ENCODE measurements at places on chromosomes 13 and 19.

- DNase-seq: peak; percentile 56
These were observed 36.4 kb upstream of the STARD13 start for GRCh38 chr13:33321686-33322542.

GRCh38 chr13:114315074-114315785 is 927 bp downstream of the CHAMP1 start:
- no peak for DNase-seq

GRCh38 chr13:35016362-35017112 is 74.5 kb downstream of the NBEA start:
- no peak for DNase-seq

DNA sequence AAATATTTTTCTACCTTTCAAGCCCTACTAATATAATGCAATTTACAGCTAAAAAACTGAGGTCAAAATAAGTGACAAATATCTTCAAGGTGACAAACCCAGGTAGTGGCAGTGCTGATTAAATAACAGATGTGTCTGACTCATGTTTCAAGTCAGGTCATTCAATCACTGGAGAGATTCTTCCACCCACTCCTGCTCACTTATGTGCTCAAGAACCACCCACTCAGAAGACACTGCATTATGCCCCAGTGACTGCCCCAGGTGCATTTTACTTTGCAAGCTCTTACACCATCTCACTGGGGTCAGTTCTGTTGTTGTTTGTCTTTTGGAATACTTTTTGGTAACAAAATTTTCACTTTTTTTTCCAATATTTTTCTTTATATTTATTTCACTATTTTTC is 2.2 kb downstream of the ZNF100 start:
- DNase-seq: no peak

DNA sequence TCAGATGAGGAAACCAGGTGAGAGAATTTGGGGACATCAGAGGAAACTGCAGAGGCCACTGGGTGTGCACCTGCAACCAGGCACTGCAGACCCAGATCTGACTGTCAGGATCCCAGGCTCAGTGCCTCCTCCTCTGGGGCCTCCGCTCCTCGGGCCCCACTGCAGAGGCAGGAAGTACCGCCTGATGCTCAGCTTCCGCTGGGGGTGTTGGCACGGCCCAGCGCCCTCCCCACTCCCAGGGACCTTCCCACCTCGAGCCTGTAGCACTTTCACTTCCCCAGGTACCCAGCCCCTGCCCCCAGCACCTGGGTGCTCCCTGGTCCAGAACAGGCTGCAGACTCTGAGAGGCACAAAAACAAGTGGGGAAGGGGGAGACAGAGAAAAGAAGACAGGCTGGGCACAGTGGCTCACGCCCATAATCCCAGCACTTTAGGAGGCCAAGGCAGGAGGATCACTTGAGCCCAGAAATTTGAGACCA is 1.4 kb upstream of the CD37 start:
- DNase-seq: no peak

GRCh38 chr19:8342684-8343482 is at the start of gene KANK3:
Gene KANK3, minus strand, starts transcription at chr19:8343262. Its CDS starts 5,434 bp downstream, at chr19:8337828.
- DNase-seq: peak; percentile 87

- DNase-seq: no peak
These were observed 51.3 kb downstream of the TBC1D4 start for GRCh38 chr13:75430436-75431209.

GRCh38 chr19:5030822-5031221 is 61.9 kb downstream of the KDM4B start:
- DNase-seq: no peak

DNA sequence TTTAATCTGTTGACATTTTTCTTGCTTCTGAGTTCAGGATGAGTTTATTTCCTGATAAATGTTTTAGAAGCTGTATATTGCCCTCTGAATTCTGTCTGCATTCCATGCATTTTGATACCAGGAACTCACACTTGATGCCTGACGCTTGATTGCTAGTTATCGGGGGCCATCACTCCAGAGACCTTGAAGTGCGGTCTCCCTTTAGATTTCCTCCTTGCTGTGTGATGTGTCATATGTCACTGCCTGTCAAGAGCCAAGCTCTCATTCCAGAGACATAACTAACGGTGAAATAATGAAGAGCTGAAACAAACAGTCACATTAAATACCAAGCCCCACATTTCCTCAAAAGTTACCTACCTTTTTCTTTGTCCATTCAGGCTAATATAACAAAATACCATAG is 155.5 kb downstream of the TNFSF13B start:
- DNase-seq: no peak

- no peak for DNase-seq
These were observed 11.8 kb downstream of the STK11 start for GRCh38 chr19:1217366-1217765.

GRCh38 chr13:28792992-28793391 is 27.1 kb upstream of the MTUS2 start:
- DNase-seq: peak; percentile 90

GRCh38 chr19:43934055-43934984 is 762 bp downstream of the ZNF45 start:
- peak; percentile 16 for DNase-seq

DNA sequence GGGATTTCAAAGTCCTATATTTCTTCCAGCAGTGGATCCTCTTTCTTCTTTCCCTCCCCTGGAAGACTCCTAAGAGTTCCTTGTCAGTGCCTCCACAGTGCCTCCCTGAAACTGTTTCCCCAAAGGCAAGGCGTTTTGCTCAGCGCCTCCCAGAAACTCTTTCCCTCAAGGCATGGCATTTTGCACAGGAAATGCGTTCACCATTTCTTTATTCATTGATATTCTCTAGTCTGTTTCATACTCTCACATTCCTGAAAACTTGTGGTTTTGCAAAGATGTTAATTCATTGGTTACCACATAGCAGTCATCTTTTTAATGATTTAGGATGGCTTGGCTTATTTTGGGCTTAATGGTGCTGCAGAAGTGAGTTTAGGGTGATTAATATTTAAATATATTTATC is 177.3 kb upstream of the SLC10A2 start:
- DNase-seq: no peak

GRCh38 chr13:98482476-98483444 is 94.1 kb downstream of the STK24 start:
- no peak for DNase-seq
